ENCODE measurements at places on chromosomes 6 and 20.

DNA sequence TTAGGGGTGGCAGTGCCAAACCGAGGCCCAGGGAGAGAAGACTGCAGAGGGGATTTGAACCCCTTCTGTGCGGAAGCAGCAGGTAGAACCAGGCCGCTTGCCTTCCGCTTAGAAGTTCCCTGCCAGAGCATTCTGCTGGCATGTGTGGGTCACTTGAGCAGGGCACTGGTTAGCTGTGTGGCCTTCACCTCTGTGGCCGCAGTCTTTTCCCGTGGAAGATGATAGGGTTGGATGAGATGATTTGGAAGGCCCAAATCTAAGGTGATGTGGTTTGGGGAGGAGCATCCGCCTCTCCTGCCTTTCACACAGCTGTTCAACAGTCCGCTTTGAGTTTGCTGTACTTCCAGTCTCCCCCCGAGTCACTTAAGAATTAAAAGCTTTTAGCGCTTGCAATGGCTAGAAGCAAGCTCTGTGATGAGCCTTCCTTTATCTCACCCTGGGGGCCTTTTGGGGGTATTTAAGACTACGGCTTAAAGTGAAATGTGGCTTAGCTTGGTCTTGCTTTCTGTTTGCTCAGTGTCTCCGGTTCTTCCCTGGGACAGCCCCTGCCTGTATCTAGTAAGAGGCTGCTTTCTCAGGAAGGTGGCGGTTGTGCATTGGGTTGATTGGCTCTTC is 743 bp downstream of the CMTR1 start:
- no peak for DNase-seq

GRCh38 chr6:46772016-46772415 is 21.2 kb upstream of the MEP1A start:
- DNase-seq: no peak

DNA sequence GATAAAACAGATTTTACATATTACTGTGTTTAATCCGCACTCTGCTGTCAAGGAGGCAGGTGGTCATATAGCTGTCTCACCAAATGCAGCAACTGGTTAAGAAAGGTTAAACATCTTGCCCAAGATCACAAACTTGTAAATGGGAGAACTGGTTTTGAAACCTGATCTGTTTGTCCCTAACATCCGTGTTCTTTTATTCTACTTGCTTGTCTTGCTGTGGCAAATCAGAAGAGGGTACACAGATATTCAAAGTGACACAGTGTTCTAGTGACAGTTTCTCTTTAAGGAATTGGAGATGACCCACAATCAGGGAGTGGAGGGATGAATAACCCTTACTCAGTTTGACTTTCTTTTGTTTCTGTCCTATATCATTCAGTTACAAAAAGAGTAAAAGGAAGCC is 83.0 kb upstream of the SGK1 start:
- no peak for DNase-seq

- DNase-seq: no peak
Observed at GRCh38 chr6:25314509-25315175, 35.5 kb downstream of the CARMIL1 start.

GRCh38 chr6:132932588-132932987 is 118.2 kb downstream of the RPS12 start:
- no peak for DNase-seq

DNA sequence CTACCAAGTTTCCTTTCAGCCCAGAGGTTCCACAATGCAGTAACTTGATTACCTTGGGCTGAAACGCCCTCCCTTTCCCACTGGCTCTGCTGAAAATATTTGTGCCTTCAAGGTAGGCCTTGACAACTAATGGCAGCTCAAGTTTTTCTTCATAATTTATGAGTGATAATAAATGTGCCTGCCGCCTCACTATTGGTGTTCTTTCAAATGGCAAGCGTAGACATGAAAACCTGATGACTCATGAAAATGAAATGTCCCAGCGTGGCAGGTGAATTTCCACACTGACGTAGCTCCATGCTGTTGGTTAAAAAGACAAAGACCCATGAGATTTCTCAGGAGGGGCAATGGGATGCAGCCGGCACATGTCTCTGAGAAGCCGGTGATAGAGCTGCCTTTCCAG is 107.2 kb upstream of the GGTLC1 start:
- DNase-seq: no peak

DNA sequence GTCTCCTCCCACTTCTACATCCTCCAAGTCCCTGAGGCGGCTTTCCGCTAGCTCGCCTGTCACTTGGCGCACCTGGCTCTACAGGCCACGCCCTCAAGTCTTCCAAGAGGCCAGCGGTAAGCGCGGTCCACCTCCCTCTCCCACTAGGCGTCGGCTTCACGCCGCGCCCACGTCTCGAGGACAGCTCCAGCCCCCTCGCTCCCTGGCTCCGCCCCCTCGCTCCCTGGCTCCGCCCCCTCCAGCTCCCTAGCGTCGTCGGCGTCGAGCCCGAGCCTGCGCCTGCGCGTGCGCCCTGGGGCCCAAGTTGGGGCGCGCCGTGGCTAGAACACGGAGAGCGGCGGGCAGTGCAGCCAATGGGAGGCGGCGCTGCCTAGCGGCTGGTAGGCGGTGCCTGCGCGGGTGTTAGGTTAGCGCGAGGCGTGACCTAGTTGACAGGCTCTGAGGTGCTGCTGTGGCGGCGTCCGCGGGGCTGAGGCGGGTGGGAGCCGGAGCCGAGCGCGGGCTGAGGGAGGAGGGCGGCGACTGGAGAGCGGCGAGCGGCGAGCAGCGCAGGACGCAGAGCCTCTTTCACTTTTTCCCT is at the start of gene MACROD2:
Gene MACROD2, plus strand, starts transcription at position 431 of the 580 bp plus-strand sequence.
- peak; percentile 92 for DNase-seq

GRCh38 chr6:156729248-156729647 is 47.9 kb upstream of the ARID1B start:
- peak; percentile 48 for DNase-seq

GRCh38 chr6:90458353-90459224 is 128.3 kb downstream of the MAP3K7 start:
- no peak for DNase-seq

GRCh38 chr20:49851231-49851705 is 38.6 kb downstream of the SLC9A8 start:
- DNase-seq: no peak

DNA sequence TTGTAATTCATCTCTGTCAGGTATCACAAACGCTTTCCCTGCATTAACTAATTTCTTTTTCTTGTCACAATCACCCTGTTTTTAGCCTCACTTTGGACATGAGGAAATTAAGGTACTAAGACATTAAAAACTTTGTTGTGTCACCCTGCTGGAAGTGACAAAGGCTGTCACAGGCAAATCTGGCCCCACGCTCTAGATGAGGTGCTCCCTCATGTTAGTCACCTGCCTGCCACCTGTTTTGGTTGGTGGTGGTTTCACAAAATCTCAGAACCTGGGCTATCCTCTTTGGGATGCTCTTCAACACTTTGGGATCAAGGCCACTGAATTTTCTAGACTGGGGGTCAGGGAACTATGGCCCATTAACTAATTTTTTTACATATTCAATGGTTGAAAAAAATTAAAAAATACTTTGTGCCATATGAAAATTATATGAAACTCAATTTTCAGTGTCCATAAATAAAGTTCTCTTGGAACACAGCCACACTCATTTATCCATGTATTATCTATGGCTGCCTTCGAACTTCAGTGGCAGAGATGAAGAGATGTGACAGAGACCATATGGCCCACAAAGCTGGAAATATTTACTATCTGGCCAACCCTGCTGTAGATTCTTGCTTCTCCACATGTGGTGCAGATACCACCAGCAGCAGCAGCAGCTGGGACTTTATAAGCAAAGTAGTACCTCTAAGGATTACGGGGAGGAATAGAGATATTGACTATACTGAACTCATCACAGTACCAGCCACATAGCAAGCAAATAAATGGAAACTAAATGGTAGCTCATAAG is 16.1 kb upstream of the TNFAIP3 start:
- DNase-seq: no peak

- no peak for DNase-seq
Observed at GRCh38 chr6:1381481-1382330, 7.7 kb upstream of the FOXF2 start.

GRCh38 chr6:13666194-13667105 is 45.2 kb downstream of the RANBP9 start:
- DNase-seq: no peak

GRCh38 chr20:58240471-58240870 is 12.0 kb upstream of the ANKRD60 start:
- no peak for DNase-seq

GRCh38 chr6:87105823-87106222 is 10.9 kb upstream of the CGA start:
- DNase-seq: peak; percentile 9
